ENCODE measurements at places on chromosomes 4 and X.
A peak's percentile ranks its signal among the peaks of the same experiment; 100 is the strongest.

GRCh38 chr4:3073158-3074077 is 920 bp downstream of the HTT-AS start:
- DNase-seq, result no peak

GRCh38 chr4:89110541-89110985 is 770 bp upstream of the TIGD2 start:
- no peak for DNase-seq

DNA sequence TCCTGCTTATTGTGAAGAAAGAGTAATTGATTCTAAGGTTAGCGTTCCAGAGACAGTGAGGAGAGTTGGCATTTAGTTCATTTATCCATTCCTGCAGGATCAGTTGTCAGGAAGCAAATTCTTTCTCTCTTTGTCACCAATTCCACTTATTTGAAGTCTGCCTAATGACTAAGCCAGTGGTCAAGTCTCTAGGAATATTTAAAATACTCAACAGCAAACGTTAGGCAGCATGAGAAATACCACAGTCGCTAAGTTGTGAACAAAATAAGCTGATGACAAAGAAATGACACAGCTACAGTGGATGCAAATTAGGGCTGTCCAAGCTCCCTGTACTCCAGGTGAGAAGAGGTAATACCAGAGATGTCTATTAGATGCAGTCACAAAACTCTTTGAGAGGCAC is 6.6 kb upstream of the MAGEB17 start:
- no peak for DNase-seq

DNA sequence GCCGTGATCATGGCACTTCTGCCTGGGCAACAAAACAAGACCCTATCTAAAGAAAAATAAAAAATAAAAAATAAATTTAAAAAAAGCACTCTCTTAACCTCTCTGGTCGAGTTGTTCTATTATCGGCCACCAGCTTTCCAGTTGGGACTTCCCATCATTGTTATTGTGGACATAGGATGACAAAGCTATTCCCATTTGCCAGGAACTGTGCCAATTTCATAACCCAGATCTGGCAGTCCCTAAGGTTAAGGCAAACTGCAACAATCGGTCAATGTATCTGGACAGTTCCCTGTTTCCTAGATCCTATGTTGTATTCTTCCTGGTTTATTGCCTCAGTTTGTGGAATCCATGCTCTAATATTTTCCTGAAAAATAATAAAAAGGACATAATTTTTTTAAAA is 17.8 kb upstream of the ANXA5 start:
- DNase-seq, result no peak

DNA sequence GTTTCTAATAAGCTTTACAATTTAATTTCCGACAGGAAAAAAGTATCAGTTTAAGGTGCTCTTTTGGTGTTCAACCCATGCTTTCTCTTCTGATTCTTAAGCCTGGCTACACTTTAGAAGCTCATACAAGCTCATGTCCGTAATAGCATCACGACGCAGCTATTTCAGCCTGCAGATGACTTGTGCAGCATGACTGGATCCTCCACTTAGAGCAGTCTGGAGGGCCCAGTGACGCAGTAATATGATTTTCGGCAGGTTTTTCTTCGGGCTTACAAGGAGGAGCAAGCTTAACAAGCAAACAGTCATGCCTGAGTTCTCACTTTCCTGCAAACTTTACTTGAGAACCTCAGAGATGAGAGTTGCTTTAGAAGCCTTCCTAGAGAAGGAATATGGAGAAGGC is 85.3 kb upstream of the MAML3 start:
- DNase-seq, result no peak

GRCh38 chrX:123454712-123455431 is 270.8 kb downstream of the GRIA3 start:
- no peak for DNase-seq

DNA sequence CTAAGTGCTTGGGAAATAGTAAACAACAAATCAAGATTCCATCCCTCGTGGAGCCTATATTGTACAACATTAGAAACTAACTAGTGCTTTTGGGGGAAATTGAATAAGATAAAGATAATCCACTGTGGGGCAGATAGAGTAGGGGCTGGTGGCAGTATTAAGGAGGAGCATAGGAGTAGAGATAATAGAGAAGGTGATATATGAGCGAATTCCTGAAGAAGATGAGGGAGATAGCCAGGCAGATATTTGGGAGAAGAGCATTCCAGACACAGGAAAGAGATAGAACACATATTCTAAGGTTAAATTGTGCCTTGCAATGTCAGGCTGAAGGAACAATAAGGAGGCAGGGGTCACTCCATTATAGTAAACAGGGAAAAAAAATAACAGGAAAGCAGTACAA is 218.2 kb downstream of the GRID2 start:
- no peak for DNase-seq

- DNase-seq, result no peak
Measured at GRCh38 chr4:628311-628741, 3.0 kb downstream of the PDE6B start.

DNA sequence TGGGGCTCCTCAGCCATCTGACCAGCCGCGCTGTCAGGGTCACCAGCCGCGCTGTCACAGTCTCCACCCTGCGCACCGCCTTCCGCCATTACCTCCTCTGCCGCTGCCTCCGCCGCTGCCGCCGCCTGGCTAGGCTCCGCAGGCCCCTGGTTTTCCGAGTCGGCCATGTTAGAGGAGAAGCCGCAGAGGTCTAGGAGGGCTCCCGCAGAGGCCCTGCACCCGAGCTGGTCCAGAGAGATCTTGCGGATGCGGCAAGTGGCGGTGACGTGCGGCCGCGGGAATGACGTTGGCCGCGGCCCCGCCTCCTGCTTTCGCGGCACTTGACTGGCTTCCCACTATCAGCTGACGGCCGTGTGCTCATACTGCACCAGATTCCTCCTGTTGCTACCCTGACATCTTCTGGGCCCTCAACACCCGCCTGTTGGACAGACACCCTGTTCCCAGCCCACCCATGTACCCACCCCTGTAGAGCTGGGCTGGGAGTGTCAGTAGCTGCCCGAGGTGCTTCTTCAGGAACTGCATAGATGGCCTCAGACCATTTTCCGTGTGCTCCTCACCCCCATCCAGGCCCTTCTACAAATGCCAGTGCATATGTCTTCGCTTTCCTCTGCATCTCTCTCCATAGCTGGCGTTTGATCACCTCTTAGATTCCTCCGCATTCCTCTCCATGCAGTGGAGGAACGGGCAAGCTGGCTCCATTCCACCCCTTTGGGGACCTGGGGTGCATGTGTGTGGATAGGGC is at the start of gene NAP1L5:
NAP1L5 (minus strand) TSS at position 242 of the 742 bp plus-strand sequence; CDS start at position 167, 75 bp downstream.
- peak; percentile 78 for DNase-seq

- DNase-seq, result no peak
Measured at GRCh38 chr4:149347139-149347538, 468.5 kb downstream of the IQCM start.

- DNase-seq, result no peak
Measured at GRCh38 chrX:134469486-134469885, 9.5 kb downstream of the HPRT1 start.

DNA sequence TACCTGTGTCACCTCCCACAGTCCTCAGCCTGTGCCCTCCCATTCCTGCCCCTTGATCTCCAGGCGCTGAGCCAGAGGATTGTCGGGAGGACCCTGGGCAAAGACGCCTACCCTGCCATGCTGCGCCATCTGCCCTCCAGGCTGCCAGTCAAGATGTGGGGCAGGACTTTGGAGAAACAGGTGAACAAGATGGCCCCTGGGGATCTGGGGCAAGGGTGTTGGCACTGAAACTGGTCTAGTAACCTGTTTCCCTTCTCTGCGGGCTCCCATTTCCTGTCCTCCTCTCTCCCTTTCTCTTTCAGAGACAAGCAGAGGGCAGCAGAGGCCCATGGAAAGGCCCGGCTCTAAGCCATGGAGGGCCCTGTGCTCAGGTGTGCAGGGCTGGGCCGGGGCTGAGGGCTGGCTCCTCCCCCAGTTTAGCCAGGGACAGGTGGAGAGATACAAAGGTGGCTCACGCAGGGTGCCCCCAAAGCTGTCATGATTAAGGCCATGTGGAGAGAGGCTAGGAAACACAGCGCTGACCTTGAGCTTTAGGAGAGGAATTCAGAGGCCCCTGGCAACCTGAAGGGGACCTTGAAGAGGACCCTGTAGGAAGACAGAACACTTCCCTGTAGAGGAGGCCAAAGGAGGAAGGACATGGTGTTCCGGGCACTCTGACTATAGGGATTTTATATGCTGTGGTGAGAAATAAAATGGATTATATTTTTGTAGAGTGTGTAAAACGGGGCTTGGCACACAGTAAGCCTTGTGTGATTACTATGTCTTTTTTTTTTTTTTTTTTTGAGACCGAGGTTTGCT is at the start of gene GLOD5:
GLOD5 (plus strand) TSS at position 74 of the 798 bp plus-strand sequence; CDS start at position 118, 44 bp downstream.
- DNase-seq, result no peak
